ENCODE measurements at places on chromosomes 11 and 22.

DNA sequence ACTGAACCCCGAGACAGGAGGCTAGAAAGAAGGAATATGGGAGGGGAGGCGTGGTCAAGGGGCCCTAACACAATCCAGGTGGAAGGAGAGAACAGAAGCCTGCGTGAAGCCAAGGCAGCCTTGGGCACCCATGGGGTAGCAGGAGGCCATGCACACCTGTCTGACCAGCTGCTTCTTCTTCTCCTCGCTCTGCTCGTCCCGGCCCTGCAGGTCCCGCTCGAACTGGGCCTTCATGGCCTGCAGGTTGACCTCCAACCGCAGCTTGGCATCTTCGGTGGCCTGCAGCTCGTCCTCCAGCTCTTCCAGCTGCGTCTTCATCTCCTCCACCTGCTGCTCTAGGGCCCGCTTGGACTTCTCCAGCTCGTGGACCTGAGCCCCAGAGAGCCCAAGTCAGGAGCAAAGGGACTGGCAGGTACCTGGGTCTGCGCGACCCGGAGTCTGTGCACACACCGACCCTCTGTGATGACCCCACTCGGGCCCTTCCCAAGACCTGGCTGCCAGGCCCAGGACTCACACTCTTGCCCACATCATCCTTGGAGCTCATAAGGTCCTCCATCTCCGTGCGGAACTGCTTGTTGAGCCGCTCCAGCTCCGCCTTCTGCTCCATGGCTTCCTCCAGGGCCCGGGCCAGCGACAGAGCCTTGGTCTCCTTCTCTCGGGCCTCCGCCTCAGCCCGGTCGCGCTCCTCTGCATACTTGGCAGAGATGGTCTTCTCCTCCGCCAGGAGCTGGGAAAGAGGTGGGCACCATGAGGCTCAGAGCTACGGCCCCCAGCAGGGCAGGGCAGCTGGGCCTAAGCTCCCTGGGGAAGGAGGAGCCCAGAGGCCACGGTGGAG lies 35.9 kb downstream of the APOL1 start:
- DNase-seq: no peak

DNA sequence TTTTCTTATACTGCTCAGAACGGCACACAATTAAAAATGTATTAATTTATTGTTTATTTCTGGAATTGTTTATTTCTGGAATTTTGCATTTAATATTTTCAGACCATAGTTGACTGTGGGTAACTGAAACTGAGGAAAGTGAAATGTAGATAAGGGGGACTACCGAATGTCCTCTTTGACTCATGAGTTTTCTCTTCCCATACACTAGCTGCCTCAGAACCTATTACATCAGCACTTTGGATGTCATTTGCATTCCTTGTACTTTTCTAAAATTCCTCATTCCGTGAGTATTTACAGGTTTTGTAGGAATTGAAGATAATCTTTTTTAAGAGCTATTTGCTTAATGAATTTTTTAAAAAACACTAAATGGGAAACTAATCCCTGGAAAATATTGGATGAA lies 29.8 kb downstream of the ZC3H12C start:
- no peak for DNase-seq

DNA sequence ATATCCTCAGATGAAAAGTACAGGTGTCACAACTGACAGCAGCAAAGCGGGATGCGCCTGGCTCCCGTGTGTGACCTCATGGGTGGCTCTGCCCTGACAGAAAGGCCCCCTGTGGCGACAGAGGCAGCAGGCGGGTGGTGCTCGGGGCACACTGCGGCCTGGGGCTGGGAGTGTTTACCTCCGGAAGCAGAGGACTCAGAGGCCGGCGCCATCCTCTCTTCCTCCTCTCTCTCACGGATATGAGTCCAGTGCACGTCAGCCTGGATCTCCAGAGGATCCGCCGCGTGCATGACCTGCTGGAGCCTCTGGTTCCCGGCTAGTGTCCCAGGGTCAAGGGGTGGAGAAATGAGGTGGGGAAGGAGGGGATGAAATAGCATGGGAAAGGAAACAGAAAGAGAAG lies 53.2 kb upstream of the BID start:
- DNase-seq: no peak

DNA sequence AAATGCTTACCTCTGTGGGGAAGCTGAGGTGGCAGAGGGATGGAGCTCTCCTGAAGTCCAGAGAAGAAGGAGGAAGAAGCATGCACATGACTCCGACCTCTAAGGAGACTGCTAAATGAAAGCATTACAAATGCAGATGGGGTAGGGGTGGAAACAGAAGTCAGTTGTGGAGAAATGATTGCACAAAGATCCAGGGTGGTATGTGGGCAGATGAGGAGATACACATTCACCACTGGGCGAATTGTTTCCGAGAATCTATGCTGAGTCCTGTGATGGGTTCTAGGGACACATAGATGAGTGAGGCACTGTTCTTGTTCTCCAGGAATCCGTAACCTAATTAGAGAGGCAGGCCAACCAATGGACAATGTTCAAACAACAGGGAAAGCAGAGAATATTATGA lies 188.9 kb upstream of the ZBED5 start:
- no peak for DNase-seq

DNA sequence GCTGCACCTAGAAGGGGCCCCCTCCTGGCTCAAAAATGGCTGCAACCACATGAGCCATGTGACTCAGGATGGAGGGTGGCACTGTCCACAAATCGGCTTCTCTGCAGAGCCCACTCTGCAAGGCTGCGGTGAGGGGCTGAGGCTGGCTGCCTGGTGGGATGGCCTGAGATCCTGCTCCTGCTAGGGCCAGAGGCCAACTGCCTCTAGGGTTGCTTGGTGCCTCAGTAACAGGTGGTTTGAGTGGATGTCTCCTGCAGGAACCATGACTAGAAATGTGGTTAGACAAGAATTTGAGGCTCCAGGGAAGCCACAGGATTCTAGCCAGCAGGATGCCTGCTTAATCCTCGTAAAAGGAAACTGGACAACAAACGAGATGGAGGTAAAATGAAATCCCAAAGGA lies 17.1 kb downstream of the PATZ1 start:
- DNase-seq: no peak

- no peak for DNase-seq
Observed at GRCh38 chr11:108939135-108939534, 274.3 kb downstream of the DDX10 start.

DNA sequence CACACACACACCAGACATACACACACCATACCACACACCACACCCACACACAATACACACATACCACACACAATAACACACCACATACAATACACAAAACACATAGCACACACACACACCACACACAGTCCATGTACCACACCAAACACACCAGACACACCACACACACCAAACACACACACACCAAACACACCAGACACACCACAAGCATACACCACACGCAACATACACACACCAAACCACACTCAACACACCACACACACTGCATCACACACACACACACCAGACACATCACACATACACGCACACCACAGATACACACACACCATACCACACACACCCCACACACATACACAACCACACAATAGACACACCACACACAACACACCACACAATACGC lies 54.8 kb downstream of the IGSF9B start:
- DNase-seq: no peak

- DNase-seq: no peak
Observed at GRCh38 chr11:72271980-72272379, 28.0 kb upstream of the PHOX2A start.

DNA sequence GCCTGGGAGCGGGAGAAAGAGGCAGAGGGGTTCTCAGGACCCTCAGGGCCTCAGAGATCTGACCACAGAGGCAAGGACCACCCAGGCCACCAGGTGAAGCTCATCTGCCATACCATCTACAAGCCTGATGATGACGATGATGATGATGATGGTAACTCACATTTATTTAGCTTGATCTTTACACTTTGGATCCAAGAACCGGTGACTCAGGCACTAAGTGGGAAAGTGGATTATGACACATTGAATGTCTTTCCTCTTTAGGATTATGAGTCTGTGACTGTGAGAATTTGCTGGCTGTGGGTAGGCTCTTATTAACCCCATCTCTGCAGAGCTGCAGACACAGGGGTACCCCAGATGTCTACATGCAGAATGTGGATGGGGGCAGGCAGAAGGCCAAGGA lies 110.3 kb downstream of the DSCAML1 start:
- no peak for DNase-seq

GRCh38 chr22:25643232-25644000 lies 78.9 kb downstream of the GRK3 start:
- DNase-seq: no peak

GRCh38 chr11:116972691-116973090 lies 125.5 kb downstream of the SIK3 start:
- no peak for DNase-seq

GRCh38 chr11:67099831-67100324 lies 19.2 kb upstream of the KDM2A start:
- no peak for DNase-seq

- DNase-seq: no peak
Observed at GRCh38 chr11:129366737-129367597, 8.7 kb upstream of the BARX2 start.

- DNase-seq: no peak
Observed at GRCh38 chr11:2135648-2136201, 3.5 kb downstream of the IGF2 start.

- no peak for DNase-seq
Observed at GRCh38 chr11:109349276-109350080, 72.5 kb upstream of the C11orf87 start.

GRCh38 chr11:64764040-64764611 lies 4.4 kb upstream of the PYGM start:
- DNase-seq: no peak

- DNase-seq: no peak
Observed at GRCh38 chr11:120063686-120064340, 74.1 kb downstream of the TRIM29 start.

- DNase-seq: no peak
Observed at GRCh38 chr11:16262645-16262955, 93.7 kb downstream of the SOX6 start.

GRCh38 chr11:125514336-125515101 lies 18.5 kb upstream of the FEZ1 start:
- peak; percentile 24 for DNase-seq

GRCh38 chr11:126716456-126717083 lies 284.0 kb downstream of the KIRREL3 start:
- no peak for DNase-seq

GRCh38 chr22:50529897-50530579 lies at the start of gene TYMP:
Gene TYMP (minus strand): TSS chr22:50530012. CDS start chr22:50529709, 303 bp downstream.
- no peak for DNase-seq

- no peak for DNase-seq
Observed at GRCh38 chr11:133895551-133895950, 50.2 kb upstream of the SPATA19 start.

DNA sequence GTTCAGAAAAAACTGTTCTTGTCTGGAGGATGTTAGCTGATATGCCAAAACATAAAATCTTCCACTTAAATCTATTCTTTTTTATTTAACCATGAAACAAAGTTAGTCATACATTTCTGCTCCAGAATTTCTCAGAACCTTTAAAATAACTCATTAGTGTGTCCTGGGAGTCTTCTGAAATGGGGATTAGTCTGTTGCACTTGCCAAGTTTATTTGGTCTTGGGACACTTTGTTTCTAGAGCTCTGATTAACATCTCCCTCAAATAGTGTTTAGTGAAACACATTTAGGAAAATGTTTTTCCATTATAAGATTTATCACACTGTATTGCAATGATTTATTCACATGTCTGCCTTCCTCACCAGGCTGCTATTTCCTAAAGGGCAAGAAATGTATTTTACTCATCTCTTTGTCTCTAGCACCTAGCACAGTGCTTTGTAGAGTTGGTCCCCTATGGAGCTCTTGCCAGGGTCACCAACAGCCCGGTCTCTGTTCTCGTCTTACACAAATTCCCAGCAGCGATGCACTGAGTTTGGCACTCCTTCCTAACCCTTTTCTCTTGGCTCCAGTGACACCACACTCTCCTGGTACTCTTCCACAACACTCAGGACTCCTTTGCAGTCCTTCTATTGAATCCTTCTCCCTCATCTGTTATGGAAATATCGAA lies 189.2 kb downstream of the CSNK2A3 start:
- DNase-seq: no peak

GRCh38 chr11:69080257-69080995 lies 31.7 kb downstream of the TPCN2 start:
- DNase-seq: peak; percentile 32

- no peak for DNase-seq
Observed at GRCh38 chr11:36447947-36448346, 62.1 kb downstream of the TRAF6 start.

DNA sequence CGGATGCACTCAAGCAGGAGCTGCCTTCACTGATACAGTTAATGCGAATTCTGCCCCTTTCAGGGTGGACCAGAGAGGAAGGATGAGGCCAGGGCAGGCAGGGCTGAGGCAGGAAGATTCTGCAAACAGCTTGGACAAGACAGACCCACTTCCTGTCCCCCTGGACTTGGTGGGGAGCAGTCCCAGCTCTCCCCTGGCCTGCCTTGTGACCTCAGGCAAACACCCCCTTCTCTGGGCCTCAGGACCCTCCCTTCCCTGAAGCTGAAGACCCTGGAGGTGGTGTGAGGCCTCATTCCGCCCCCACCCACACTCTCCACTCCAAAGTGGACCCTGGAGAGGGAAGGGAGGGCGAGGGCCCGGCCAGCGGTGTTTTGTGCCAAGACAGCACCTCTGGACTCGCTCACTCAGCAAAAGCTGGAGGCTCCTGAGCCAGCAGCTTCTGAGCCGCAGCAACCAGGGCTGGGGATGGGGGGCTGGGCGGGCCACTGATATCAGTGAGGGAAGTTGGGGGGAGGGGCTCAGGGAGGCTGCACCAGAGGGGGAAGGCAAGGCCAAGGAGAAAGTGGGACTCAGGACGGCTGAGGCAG lies 8.5 kb downstream of the RAB3IL1 start:
- DNase-seq: no peak

- no peak for DNase-seq
Observed at GRCh38 chr11:44611687-44612434, 46.4 kb downstream of the CD82 start.

DNA sequence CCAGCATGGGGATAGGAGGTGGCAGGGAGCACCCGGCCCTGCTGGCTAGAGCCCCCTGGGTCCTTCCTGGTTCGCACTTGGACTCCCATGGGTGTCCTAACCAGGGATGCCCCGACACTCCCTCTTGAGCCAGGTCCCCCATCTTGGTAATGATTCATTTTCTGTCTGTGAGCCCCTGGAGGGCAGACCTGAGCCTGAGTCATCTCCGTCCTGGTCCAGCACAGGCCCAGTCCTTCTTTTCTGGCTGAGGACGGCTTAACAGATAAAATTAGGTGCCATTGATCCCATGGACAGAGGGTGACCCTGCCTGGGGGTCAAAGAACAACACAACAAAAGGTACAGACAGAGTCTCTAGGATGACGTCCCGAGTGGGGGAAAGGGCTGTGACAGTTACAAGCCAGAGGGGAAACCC lies 3.5 kb downstream of the RHOD start:
- no peak for DNase-seq

DNA sequence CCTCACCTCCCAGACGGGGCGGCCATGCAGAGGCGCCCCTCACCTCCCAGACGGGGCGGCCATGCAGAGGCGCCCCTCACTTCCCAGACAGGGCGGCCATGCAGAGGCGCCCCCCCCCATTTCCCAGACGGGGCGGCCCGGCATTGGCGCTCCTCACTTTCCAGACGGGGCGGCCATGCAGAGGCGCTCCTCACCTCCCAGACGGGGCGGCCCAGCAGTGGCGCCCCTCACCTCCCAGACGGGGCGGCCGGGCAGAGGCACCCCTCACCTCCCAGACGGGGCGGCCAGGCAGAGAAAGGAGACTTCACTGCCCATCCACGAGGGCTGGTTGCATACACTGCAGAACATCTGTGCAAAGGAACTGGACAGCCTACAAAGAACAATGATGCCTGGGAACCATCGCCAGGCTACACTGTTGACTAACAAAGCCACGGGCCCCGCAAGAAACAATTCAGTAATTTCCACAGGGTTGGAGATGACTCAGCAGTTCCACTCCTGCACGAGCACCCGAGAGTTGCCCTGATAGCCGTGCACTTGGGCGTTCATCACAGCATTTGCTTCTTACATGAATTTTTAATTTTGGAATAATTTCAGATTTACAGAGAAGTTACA lies 58.7 kb downstream of the CTTN start:
- DNase-seq: no peak

Measured in SW 1271 (cell line).